ENCODE measurements at places on chromosomes 16 and 17.

DNA sequence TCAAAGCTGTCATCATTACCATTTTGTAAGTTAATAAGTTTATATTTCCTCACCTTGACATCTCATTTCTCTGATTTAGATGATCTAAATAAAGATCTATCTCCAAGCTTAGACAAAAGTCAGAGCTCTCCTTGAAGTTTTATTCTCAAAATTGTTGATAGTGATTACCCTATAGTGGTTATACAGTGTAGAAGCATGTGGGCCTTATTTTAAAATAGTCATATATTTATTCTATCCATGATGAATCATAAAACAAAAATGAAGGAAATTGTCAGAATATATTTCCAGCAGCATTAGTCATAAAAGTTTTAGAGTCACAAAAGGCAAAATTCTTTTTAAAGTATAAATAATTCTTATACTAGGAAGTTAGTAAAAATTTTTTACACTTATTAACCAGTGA lies 49.0 kb downstream of the RHOT1 start:
- DNase-seq: no peak

GRCh38 chr17:78946631-78947030 lies 21.4 kb upstream of the TIMP2 start:
- DNase-seq: no peak

GRCh38 chr17:44556832-44557606 lies at the start of gene FZD2:
FZD2 (plus strand) TSS chr17:44557484; CDS start chr17:44557689, 205 bp downstream.
- DNase-seq: peak; percentile 64

- DNase-seq: no peak
Measured at GRCh38 chr16:71754652-71755051, 30.2 kb upstream of the PHLPP2 start.

DNA sequence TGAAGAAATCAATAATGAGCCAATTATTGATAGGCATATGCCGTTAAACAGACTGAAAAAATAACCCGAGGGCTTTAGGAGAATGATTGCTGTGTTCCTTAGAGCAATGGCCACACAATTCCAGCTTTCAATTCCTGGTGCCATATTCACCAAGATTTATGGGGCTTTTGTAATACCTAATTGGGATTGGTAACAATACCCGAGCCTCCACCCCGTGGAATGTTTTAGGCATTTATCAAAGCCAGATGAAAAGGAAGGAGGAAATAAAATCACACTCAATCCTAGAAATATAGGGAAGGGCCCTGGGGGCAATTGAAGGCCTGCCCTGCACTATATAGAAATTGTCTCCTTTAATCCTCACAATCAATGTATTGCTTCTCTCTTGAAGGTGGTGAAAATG lies 42.1 kb upstream of the MLYCD start:
- DNase-seq: no peak

- DNase-seq: no peak
Measured at GRCh38 chr17:46771561-46772474, 46.7 kb downstream of the WNT3 start.

GRCh38 chr17:83196973-83197880 lies 117.8 kb downstream of the METRNL start:
- DNase-seq: no peak

DNA sequence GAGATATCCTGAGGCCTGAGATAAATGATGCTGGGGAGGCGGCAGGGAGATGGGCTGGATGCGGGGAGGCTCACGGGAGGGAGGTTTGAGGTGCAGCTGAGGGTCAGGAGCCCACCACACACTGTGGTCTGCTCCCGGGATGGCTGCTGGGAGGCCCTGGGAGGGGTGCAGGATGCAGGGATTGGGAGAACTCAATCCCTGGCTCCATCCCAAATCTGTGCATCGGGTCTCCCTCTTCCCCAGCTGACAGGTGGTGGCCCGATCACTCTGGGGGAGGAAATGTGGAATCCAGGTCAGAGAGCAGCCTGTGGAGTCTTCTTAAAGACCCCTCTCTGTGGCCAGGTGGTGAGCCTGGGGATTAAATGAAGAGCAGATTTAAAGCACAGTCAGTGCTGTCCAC lies 12.0 kb downstream of the PHB1 start:
- no peak for DNase-seq

- peak; percentile 79 for DNase-seq
Measured at GRCh38 chr16:46911038-46911437, 26.9 kb downstream of the GPT2 start.
